Endothelial cell (in vitro differentiated cells): ENCODE measurements at places on chromosomes 12 and 14. TPM values are rescaled to one million over a fixed set of nuclear protein-coding genes. Genes with fewer than 3 reads are reported as not detected.

DNA sequence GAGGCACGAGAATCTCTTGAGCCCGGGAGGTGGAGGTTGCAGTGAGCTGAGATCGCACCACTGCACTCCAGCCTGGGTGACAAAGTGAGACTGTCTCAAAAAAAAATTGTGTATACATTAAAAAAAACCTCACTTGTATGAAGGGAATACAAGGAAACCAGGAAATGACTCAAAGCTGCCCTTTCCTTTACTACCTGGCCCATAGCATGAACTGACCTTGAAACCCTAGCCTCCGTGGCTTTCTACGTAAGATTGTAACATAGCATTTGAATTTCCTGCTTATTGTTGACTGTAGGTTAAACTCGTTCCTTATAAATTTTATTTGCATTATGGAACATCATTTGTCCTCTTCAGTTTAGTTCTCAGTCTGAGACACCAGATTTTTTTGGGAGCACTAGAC, 9.1 kb upstream of the DDX47 start:
- H3K4me3 ChIP-seq = no peak overlapping the region
- H3K27me3 ChIP-seq = peaks cover 2% of the 10 kb centered on the region
- DNase-seq = no peak
- H3K36me3 ChIP-seq = no peaks in the 10 kb centered on the region

GRCh38 chr12:125110641-125111360, 45.6 kb downstream of the AACS start:
- H3K27ac ChIP-seq = no peak overlapping the region
- H3K27me3 ChIP-seq = no peaks in the 10 kb centered on the region
- no peak for DNase-seq
- H3K4me3 ChIP-seq = no peak overlapping the region

DNA sequence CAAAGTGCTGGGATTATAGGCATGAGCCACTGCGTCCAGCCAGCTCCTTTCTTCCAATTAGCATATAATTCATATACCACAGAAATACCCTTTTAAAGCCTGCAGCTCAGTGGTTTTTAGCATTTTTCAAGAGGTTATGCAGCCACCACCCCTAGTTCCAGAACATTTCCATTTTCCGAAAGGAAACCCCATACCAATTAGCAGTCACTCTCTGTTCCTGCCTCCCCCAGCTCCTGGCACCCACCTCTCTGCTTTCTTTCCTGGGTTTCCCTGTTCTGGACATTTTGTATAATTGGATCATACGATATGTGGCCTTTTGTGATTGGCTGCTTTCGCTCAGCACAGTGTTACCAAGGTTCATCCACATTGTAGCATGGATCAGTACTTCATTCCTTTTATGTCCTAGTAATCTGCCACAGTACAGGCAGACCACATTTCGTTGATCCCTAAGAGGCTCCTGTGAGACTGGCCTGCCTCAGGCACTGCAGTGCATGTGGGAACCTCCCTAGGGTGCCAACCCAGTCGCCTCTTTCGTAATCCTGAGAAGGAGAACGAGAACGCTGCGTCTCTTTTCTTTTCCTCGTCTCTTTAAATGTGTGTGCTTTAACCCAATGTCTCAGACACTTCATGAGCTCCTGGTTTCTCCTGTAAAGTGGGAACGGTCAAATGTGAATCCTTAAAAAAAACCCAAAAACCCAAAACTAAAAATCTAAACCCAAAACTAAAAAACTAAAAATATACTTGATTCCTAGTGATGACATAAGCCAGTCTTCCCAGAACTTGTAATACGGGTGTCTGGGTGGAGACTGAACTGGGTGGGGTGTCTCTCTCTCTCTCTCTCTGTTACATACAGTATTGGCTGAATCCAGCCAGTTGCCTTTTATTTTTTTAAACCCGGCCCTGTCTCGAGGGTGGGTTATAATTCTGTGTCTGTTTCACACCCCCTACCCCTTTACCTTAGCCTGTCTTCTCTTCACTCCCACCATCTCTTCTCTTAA, 14.7 kb downstream of the AACS start:
- H3K4me3 ChIP-seq = no peak overlapping the region
- no peak overlapping the region for H3K27ac ChIP-seq
- H3K27me3 ChIP-seq = peaks cover 3% of the 10 kb centered on the region
- DNase-seq = no peak

GRCh38 chr14:87252103-87252502, 740.9 kb downstream of the GALC start:
- no peaks in the 10 kb centered on the region for H3K4me1 ChIP-seq
- no peaks in the 10 kb centered on the region for H3K36me3 ChIP-seq
- H3K4me3 ChIP-seq = no peak overlapping the region
- H3K27ac ChIP-seq = no peak overlapping the region
- no peaks in the 10 kb centered on the region for H3K27me3 ChIP-seq
- no peak for DNase-seq

GRCh38 chr12:104553421-104553820, 96.7 kb downstream of the CHST11 start:
- H3K4me1 ChIP-seq = peaks cover 3% of the 10 kb centered on the region
- H3K27me3 ChIP-seq = peaks cover 6% of the 10 kb centered on the region
- peaks cover 14% of the 10 kb centered on the region for H3K36me3 ChIP-seq
- no peak for DNase-seq
- no peak overlapping the region for H3K27ac ChIP-seq

- H3K4me3 ChIP-seq = no peak overlapping the region
- no peaks in the 10 kb centered on the region for H3K27me3 ChIP-seq
- no peak overlapping the region for H3K27ac ChIP-seq
- H3K4me1 ChIP-seq = peaks cover 3% of the 10 kb centered on the region
- no peak for DNase-seq
Measured at GRCh38 chr14:81123811-81124210, 96.9 kb downstream of the GTF2A1 start.

PLEKHG7 gene
- not detected for total RNA-seq

- H3K27ac ChIP-seq = no peak overlapping the region
- no peaks in the 10 kb centered on the region for H3K27me3 ChIP-seq
- peaks cover 8% of the 10 kb centered on the region for H3K4me1 ChIP-seq
- H3K36me3 ChIP-seq = no peaks in the 10 kb centered on the region
- no peak for DNase-seq
- no peak overlapping the region for H3K4me3 ChIP-seq
Measured at GRCh38 chr12:92213166-92213565, 67.5 kb upstream of the BTG1 start.

TPPP2 gene
- total RNA-seq = 0.62 TPM

MDM2 gene
- 113 TPM for total RNA-seq

DNA sequence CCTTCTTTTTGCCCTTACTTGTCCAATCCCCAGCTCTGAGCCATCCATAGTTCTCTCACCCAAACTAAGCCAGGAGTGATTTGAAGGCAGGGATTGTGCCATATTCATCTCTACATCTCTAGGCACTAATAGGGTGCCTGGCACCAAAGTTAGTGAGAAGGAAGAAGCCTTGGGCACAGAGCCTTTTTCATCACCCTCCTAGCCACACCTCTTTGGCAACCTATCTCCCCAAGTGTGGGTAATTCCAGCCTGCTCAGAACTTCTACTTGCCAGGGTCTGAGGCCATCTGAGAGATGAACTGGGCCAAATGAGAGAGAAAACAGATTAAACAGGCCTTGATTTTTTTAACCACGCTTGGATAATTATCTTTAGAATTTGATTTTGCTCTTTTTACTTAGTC, 61.3 kb downstream of the PHLDA1 start:
- H3K27ac ChIP-seq = no peak overlapping the region
- H3K36me3 ChIP-seq = no peaks in the 10 kb centered on the region
- DNase-seq = no peak
- no peak overlapping the region for H3K4me3 ChIP-seq
- peaks cover 24% of the 10 kb centered on the region for H3K4me1 ChIP-seq

NDUFA12 gene
- 96.5 TPM for total RNA-seq

KCNC2 gene
- not detected for total RNA-seq
